ENCODE measurements at places on chromosomes 4 and X.

- no peak for DNase-seq
Measured at GRCh38 chr4:73607375-73608033, 12.7 kb downstream of the RASSF6 start.

DNA sequence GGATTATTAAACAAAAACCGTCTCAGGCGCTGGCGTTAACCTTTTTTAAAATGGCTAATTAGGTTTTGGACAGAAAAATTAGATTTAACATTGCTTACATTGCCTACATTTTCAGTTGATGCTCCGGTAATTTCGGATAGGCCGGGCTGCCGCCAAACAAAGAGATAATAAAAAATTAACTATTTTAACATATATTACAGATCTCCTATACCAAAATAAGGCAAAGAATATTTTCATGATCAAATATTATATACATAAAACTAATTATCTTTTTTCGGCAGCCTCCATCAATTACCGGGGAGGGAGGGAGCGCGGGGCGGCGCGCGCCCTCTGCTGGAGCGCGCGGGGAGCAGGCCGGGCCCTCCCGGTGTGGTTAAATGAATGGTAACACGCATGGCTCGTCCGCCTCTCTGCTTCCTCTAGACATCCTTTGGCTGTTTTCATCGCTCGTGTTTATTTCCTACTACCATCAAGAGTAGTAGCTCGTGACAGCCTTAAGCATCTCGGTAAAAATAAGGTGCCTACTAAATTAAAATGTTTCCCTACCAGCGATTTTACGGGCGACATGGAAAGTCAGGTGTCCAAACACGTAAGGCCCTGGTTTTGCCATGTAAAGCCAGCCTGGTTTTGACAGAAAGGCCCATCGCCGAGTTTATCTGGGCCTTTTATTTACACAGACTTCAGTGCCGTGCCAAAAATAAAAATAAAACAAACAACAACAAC lies 52.4 kb upstream of the TMEM33 start:
- DNase-seq: peak; percentile 46

GRCh38 chr4:99947608-99948007 lies 1.2 kb upstream of the DNAJB14 start:
- no peak for DNase-seq

- DNase-seq: no peak
Measured at GRCh38 chr4:147430111-147430510, 50.8 kb upstream of the EDNRA start.

DNA sequence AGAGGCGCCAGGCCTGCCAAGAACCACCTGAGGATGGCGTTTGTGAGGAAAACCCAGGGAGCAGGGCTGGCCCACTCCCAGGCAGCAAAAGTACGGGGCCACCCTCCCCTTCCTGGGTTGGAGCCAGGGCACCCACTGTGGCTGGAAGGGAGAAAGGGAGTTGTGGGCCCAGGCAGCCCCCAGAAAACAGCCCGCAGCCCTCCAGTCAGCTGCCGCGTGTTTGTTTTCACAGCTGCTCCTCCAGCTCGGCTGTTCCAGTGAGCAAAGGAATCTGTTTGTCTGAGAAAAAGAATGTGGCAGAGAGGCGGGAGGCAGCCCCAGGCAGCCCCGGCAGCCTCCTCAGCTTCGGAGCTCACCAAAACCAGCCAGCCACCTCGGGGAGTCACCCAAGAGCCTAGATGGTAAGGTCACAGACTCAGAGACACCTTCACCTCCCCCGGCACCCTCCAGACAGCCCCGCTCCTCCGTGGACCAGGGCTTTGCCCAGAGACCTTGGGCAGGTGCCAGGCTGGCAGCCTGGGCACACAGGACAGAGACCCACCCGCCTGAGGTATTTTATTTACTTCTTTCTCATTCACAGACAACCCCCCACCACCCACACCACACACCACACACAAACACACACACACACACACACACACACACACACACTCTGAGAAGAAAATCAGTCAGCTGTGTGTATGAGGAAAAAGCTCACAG lies 338.1 kb downstream of the BCOR start:
- DNase-seq: no peak

GRCh38 chr4:10175626-10176025 lies 59.0 kb upstream of the WDR1 start:
- DNase-seq: no peak

DNA sequence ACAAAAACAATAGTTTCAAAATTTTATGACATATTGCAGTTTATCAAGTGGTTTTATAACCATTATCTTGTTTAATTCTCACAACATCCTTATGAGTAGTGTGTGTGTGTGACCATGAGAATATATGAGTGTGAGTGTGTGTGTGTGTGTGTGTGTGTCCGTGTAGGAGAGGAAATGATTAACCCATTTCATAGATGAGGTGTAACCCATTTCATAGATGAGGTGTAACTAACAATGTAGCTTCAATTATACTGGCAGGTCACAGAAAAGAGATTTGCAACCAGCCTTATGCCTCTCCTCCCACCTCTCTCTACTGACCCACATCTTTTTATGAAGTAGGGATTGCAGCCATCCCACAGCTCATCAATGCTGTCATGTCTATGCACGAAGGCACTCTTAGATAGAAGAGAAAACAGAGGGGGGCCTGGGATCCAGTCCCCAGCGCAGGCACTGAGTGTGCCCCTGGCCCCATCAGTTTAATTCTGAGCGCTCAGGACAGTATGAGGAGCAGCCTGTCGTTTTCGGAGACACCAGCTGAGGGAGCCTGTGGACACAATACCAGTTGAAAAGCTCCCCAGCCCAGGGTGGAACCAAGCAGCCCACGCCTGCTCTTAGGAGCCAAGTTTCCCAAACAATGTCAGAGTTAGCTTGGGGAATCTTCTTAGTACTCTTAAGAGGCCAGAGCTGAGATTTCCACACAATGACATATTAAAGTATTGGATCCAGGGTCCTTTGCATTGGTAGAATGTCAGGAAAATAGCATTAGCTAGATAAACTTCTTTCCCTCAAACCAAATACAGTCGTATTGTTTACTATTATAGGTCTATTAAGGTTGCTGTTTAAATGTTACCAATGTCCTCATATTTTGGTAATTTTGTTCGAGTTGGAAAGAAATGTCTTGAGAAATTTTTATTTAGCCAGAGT lies 88.6 kb downstream of the PALLD start:
- no peak for DNase-seq

- DNase-seq: no peak
Measured at GRCh38 chr4:178280362-178280761, 838.1 kb upstream of the AGA start.

DNA sequence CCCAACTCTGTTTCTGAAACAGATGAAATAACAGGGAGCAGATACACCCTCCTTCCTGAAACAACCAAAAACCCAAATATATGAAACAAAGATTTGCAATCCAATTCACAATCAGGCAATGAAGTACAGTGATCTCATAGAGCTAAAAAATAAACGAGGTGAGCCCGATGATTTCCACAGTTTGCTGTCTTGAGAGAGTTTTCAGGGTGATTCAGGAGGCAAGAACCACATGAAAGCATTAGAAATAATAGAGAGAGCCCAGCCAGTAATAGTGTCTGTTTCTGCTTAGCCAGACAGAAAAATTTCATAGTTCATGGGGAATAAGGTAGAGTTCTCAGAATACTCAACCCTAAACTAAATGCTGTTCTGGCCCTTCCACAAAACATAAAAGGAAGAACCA lies 296.2 kb downstream of the PDHA2 start:
- no peak for DNase-seq

- DNase-seq: no peak
Measured at GRCh38 chrX:22025751-22026150, 6.4 kb upstream of the PHEX start.

- DNase-seq: no peak
Measured at GRCh38 chr4:54930226-54930625, 195.2 kb downstream of the KDR start.

GRCh38 chr4:175290401-175290800 lies 372.2 kb downstream of the ADAM29 start:
- no peak for DNase-seq

GRCh38 chr4:88357262-88357661 lies 21.4 kb upstream of the HERC6 start:
- no peak for DNase-seq

- DNase-seq: no peak
Measured at GRCh38 chrX:137563681-137564651, 2.0 kb upstream of the ZIC3 start.

DNA sequence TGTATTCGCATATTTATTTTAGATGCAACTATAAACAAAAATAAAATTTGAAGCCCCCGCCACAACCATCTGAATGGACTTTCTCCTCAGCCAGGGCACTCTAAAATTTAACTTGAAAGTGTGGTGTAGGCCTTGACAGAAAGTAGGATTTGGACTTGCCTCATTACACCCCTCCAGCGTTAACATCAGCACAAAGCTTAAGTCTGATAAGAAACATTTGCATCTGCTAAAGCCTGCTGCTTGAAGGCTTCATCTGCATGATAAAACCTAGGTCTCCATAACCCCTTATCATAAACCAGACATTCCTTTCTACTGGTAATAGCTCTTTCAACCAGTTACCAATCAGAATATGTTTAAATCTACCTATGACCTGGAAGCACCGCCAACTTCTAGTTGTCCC lies 1046.5 kb downstream of the FAT4 start:
- DNase-seq: no peak

DNA sequence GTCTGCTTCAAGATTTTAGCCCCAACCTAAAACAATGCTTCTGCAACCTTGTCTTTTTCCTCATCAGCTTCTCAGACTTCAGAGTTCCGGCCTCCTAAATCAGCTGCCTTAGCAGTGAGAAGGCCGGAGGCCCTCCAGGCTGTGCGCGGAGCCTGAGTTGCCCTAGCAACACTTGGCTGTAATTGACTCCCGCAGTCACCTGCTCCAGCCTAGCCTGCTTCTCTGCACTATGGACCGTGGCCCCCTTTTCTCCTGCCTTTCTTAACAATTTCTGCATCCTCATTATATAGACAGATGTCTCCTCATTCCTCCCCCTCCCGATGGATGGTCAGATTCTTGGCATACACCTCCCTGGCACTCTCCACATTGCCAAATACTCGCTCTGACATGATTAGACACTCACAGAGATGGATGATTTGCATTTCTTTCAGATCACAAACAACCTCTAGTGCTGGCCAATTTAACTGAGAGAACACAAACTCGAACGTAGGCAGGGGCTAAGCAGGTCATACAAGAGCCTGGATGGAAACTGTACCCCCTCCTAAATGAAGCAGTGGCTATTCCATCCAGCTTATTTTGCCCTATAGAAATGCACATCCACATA lies 9.5 kb upstream of the HUWE1 start:
- DNase-seq: no peak

DNA sequence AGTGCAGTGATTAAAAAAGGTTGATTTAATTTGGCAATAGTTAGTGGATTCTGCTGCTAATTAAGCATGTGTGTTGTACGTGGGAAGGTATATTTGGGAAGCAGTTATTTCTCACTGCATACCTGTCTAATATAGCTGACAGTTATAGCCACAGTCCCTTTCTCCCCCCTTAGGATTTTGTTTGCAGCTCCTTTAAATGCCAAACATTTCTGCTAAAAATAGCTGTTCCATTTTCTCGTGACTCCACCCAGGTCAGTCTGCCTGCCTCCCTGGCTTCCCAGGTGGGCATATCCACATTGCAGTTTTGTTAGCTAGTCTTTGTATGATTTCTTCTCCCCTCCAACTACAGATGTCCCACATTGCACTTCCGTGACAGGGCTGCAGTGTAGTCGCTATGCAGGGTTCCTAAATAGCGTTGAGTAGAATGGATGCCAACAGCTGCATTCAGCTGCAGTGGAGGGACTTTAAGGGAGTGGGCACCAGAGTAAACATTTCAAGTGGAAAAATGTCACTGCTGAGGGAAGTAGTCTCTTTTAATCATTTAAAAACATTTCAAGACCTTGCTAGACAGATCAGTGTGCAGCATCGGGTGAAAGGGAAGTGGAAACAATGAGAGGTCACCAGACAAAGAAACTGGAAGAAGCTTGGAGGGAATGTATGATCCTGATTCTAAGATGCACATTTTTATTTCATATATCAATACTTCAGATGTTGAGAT lies 326.3 kb downstream of the RAPGEF2 start:
- DNase-seq: no peak

- DNase-seq: no peak
Measured at GRCh38 chr4:1402021-1402515, 4.2 kb downstream of the NKX1-1 start.

DNA sequence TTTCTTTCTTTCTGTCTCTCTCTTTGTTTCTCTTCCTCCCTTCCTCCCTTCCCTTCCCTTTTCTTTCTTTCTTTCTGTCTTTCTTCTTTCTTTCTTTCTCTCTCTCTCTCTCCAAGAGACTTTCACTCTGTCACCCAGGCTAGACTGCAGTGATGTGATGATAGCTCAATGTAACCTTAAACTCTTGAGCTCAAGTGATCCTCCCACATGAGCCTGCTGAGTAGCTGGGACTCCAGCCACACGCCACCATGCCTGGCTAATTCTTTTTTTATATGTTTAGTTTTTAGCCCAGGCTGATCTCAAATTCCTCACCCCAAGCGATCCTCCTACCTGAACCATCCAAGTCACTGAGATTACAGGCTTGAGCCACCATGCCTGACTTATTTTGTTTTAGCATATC lies 64.3 kb upstream of the EMCN start:
- no peak for DNase-seq

DNA sequence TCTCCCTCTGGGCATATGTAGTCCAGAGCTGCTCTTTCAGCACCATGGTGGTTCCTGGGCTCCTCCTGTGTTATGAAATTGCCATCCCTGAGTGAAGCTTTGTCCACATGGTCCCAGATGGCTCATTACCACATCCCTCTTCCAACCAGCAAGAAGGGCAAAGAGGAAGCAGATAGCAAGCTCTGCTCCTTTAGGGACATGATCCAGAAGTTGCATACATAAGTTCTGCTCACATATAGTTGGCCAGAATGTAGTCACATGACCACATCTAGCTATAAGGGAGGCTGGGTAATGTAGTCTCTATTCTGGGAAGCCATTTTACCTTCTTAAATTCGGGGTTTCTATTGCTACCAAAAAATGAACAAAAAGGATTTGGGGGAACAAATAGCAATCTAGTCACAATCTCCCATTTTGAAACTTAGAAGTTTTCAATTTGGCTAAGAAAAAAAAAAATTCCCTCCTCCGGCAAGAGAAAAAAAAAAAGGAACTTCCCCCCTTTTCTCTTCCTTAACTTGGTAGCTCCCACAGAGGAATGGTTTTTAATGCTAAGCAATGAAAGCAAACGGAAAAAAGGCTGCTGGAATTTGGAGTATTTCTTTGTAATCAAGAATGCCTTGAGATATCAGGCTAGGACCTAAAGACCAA lies 88.2 kb upstream of the USP9X start:
- DNase-seq: no peak

- no peak for DNase-seq
Measured at GRCh38 chrX:153412746-153413720, 1.8 kb downstream of the ZFP92 start.
